ENCODE measurements at places on chromosomes 2 and 18.

- DNase-seq, result no peak
These were observed 4.9 kb downstream of the ANTXR1 start for GRCh38 chr2:69017835-69018234.

- no peak for DNase-seq
These were observed at the start of gene COL5A2 for GRCh38 chr2:189179570-189179950. COL5A2 (minus strand) TSS chr2:189179761; CDS start chr2:189179604, 157 bp downstream.

DNA sequence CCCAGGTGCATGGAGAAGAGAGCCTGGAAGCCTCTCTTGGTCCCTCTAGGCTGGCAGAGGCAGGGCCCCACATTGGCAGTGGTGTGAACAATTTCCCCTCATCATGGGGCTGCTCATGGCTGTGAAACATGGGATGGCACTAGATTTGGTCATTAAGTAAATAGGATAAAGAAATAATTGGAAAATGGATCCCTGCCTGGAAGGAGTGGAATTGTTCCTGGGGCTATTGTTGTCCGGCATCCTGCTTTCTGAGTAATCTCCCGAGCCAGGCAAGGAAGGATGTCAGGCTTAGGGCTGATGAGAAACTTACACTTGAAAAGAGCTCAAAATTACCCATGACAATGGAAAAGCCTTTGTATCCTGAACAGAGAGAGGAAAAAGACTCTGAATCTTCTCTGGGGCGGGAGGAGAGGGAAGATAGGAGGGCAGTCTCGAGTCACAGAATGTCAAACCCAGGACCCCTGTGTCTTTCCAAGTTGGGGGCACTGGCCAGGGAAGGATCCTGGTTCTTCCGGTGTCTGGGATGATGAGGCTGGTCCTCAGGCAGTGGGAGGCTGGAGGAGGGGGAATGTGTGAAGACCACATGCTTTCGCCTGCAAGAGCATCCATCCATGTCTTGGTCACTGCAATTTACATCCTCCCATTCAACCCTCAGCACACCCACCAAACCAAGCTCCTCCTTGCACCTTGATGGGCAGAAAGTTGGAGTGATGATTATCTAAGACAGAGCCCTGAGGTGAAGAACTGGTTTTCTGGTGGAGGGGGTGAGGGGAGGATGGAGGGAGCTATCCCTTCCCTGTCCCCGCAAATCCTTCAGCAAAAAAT is 27.1 kb upstream of the STEAP3 start:
- DNase-seq, result no peak

- no peak for DNase-seq
These were observed 120.3 kb downstream of the FAM161A start for GRCh38 chr2:61733563-61733962.

DNA sequence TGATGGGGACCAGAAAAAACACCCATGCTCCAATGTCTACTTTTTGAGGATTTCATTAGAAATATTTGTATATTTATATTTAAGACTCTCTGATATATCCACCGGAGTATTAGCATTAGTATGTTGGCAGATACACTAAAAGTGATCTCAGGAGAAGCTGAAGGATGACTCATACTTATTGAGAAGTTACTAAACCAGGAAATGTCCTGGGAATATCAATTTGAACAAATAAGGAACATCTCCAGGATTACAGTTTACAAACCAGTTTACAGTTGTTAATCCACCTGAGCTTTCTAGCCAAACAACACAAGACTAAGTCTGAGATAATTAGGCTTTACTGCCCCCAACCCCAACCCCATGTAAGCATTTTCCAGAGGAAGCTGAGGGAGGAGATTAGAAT is 16.1 kb upstream of the DPP4 start:
- no peak for DNase-seq

DNA sequence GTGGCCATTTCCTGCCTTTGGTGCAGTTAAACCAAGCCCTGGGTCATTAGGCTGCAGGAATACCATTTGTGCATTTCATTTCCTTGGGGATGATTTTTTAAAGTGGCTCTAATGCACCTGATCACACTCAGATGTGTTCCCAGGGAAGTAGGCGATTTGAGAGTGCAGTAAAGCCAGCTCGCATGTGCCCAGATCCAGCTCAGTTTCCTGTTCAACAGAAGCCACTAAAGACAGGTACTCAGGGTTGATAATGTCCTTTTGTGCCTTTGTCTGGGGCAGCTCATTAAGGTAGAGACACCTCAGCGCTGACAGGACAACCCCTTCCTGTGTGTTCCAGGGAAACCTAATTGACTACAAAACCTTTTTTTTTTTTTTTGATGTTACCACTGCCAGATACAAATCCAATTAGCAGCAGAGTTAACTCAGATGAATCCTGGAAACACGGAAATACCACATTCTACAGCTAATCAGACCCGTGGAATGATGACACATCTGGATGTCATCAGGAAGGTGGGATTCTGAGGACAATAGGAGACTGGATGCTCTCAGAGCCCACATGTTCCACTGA is 15.2 kb upstream of the CHRNA1 start:
- no peak for DNase-seq

GRCh38 chr2:3272761-3273160 is 104.9 kb downstream of the EIPR1 start:
- DNase-seq, result no peak

- DNase-seq, result no peak
These were observed at the start of gene LONRF2 for GRCh38 chr2:100321866-100322820. LONRF2 (minus strand) TSS chr2:100322501; CDS start chr2:100322093, 408 bp downstream.

DNA sequence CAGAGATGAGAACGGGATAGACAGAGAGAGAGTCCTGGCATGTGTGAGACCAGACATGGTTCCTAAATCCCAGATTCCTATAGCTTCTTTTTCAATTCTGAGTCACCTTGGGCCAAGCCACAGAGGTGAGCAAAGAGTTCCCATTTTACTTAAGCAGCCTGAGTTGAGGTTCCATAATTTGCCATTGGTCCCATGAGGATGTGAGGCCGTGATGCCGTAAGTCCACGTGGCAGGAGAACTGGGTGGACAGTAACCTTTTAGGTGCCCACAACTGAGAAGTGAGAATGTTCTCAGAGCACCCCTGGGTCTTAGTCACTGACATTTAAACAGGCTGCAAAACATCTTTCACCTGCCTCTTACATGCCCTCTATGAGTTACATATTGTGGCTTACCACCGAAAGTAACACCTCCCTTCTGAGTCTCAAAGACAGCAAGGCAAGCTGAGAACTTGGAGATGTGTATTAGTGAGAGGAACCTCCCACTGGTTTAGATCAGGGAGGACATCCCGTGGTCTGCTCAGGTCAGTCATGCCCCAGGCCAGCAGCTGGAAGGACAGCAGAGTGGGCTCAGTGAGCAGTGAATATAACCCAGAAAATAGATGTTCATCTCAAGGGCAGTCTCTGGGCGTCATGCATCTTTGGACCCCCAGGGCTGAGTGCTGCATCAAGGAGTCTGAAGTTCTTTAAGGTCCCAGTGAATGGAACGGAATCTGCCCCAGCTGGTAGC is 127.9 kb upstream of the LGALSL start:
- peak; percentile 50 for DNase-seq

- no peak for DNase-seq
These were observed 16.0 kb downstream of the EPG5 start for GRCh38 chr18:45951016-45951714.

- DNase-seq, result no peak
These were observed 30.1 kb downstream of the SLC8A1 start for GRCh38 chr2:40421631-40422297.

DNA sequence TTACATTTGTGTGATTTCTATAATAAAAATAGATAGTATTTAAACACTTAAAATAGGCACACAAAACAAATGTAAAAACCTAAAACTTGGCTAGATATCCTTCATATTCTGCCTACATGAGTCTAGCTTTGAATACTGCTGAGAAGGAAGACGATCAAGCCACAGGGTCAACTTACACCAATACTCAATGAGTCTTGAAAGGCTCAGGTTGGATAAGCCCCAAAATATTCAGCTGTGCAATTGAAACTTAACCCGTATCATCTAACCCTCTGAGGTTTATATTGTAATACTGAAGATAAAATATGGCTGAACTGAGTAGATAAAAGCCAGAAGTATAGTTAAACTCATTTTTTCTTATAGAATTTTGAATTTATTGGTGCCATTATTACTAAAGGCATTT is 313.0 kb upstream of the NRXN1 start:
- DNase-seq, result no peak

DNA sequence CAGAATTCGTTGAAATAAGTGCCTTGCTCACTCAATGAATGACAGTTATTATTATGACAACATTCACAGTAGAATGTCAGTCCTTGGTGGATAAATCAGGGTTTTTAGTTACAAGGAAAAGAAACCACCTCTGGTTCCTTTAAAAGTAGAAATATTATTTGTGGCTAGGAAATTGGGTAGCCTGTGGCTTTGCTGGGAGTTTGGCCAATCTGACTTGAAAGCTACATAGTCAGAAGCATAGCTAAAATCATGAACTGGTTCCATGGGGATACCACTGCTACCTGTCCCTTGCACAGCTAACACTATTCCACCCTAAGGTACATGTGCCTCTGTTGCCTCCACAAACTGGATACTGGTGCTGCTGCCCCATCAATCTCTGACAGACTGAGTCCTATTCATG is 12.8 kb upstream of the SMCHD1 start:
- DNase-seq, result no peak

DNA sequence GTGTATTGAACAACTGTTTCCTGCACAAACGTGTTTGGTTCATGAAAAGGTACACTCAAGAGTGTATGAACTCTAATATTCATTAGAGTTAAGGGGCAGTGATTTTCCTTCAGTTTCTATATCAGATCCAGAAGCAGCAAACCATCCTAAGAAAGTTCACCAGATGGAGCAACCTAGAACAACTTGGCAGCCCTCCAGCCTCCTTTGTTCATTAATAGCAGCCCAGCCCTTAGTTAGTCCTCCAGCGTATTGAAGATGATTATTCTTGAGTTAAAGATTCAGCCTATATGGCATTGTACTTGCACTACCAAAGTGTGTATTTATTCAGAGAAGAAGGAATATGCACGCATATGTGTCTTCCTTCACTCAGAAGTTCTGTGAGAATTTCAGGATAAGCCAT is 365.5 kb downstream of the SETBP1 start:
- no peak for DNase-seq

DNA sequence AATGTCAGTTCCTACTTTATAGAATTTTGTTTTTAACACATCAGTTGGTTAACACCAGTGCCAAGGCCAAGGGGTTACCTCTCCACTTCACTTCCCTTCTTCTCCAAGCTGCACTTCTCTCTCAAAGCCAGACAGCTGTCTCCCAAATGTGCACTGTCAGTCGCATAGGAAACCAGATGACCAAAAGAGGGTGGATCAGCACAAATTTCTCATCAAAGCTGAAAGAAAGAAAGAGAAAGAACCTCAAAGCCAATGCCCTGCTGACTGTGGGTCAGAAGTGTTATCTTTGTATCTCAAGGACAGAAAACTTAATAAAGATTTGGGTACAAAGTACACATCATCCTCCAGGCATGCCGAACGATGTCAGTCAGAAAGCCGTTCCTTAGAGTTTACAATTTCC is 32.2 kb downstream of the SPATS2L start:
- no peak for DNase-seq

DNA sequence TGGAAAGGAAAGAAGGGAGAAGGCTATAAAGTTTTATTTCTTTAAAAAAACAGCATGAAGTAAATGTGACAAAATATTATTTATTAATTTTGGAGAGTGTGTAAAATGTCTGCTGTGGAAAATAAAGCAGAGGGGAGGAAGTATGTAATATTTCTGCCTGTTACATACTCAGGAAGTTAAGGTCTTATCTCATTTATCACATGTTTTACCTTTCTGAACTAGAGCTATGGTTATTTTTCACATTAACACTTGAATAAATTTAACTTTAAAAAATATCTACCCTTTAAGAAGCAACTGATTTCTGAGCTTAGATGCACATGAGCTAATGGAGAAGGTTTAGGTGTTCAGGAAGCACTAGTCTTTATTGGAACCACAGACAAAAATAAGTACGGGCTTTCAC is 148.3 kb downstream of the GRB14 start:
- DNase-seq, result no peak

DNA sequence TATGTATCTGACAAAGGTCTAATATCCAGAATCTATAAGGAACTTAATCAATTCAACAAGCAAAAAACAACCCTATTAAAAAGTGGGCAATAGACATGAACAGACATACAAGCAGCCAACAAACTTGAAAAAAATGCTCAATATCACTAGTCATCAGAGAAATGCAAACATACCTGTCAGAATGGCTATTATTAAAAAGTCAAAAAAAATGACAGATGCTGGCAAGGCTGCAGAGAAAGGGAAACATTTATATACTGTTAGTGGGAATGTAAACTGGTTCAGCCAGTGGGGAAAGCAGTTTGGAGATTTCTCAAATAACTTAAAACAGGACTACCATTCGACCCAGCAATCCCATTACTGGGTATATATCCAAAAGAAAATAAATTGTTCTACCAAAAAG is 21.6 kb downstream of the SESTD1 start:
- no peak for DNase-seq

DNA sequence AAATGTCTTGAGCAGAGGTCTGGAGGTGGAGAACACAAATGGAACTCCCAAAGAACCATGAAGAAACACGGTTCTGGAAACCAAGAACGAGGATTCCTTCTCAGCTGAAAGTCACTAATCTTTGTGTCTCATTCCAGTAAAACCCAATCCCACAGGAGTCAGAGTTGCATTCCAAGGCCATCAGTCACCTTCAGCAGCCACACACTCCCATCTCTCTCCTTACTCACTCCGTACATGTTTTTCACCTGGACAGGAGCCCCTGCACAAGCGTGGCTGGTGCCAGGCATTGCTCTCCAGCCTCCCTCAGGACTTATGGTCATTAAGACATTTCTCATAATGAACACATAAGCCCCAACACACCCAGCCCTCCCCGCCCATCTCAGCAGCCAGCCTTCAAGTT is 175.4 kb upstream of the SIX2 start:
- DNase-seq, result no peak

- no peak for DNase-seq
These were observed 39.6 kb upstream of the STAT4 start for GRCh38 chr2:191190435-191190834.

DNA sequence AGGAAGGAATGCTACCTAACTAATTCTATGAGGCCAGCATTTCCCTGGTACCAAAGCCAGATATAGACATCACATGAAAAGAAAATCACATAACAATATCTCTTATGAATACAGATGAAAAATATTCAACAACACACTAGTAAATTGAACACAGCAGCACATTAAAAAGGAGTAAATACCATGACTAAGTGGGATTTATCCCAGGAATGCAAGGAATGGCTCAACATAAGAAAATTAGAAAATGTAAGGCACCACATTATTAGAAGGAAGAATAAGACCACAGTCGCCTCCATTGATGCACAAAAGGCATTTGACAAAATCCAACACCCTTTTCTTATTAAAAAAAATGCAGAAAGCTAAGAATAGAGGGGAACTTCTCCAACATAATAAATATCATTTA is 133.9 kb downstream of the TTC32 start:
- no peak for DNase-seq

- DNase-seq, result no peak
These were observed 107.2 kb upstream of the ZNF236 start for GRCh38 chr18:76715012-76715610.

Measured in stimulated activated CD8-positive, alpha-beta memory T cell treated with anti-CD3 and anti-CD28 coated beads, Interleukin-7, amount 100 ng/mL, for 48 hours (primary cell).